ENCODE measurements at places on chromosomes 6 and 20. TPM values are rescaled to one million over a fixed set of nuclear protein-coding genes. Genes with fewer than 3 reads are reported as not detected.

Gene TRAPPC3L
- total RNA-seq: 0.17 TPM

GRCh38 chr20:20217621-20218020, 150.3 kb upstream of the INSM1 start:
- DNase-seq: no peak

Gene UBE2C
- 288 TPM for total RNA-seq

DNA sequence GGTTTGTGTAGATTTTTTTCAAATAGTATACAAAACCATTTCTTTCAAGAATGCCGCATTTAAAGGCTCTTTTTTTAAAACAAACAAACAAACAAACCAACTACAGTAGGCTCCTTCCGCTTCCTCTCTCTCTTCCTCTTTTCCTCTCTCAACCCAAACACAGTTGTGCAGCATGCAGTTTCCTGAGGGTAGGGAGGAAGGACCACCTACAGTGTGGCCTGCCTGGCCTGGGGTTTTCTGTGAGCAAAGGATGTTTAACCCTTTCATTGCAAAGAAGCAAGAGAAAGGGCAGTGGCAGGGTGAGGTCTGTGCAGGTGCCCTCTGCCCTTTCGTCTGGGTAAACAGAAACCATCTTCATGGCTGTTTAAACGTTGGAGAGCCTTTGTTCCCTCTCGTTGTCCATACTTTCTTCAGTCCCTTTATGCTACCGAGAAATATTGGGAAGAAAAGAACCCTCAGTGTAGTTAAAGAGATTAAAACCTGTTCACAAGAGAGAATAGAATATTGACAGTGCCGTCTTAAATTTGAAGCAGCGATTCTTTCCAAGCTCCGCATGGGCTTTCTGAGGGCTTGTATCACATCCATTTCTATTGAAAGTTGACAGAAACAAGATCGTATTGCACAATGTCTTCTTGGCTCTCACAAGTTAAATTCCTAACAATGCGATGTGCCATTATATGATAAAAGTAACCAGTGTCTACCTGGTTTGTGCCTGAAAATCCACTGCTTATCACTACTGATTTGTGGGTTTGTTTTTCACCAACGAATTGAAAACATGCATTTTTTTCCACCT, 215.5 kb upstream of the SNX9 start:
- DNase-seq: no peak

- DNase-seq: no peak
Measured at GRCh38 chr20:41524980-41525613, 93.1 kb downstream of the CHD6 start.

Gene DYNLT2
- total RNA-seq: 0.50 TPM

Gene PDCD2
- total RNA-seq: 68.0 TPM

- peak; percentile 3 for DNase-seq
Measured at GRCh38 chr6:115618256-115618655, 442.4 kb downstream of the FRK start.

Gene SYCP2L
- 1.5 TPM for total RNA-seq

Gene SEC63
- total RNA-seq: 6.6 TPM

Gene BTN1A1
- not detected for total RNA-seq

Gene SIRPD
- not detected for total RNA-seq

Gene B3GAT2
- total RNA-seq: not detected

Gene KIF16B
- total RNA-seq: 7.4 TPM

DNA sequence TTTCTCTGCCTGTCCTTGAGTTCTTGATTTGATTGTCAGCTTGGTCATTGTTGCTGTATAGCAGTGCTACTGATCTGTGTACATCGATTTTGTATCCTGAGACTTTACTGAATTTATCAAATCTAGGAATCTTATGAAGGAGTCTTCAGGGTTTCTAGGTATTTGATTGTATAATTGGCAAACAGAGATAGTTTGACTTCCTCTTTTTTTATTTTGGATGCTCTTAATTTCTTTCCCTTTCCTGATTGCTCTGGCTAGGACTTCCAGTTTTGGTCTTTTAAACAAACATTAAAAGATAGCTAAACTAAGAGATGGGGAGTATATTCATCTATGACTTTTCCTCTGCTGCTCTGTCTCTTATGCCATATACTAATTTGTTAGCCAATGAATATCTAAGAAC, 62.4 kb downstream of the NCOA7 start:
- DNase-seq: no peak

DNA sequence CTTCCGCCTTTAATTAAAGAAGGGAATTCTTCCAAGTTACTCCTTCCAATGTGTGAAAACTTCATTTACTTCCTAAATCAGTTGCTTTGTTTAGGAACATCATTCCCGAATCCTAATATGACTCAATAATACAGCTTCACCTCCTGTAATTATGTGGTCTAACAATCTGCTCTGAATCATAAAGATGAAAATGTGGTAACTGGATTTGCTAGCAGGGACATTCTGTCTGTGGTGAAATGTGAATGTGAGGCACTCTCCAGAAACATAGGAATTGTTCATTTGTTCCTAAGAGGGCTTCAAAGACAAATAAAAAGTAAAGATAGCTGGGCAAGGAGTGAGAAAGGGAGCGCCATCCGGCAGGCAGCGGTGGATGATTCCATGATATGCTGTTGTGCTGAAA, 678.1 kb downstream of the KIF16B start:
- DNase-seq: peak; percentile 58

Gene DDO
- 1.4 TPM for total RNA-seq

- no peak for DNase-seq
Measured at GRCh38 chr20:53786071-53786444, 192.4 kb upstream of the ZNF217 start.

GRCh38 chr20:43947316-43947710, 32.7 kb downstream of the TOX2 start:
- DNase-seq: no peak

DNA sequence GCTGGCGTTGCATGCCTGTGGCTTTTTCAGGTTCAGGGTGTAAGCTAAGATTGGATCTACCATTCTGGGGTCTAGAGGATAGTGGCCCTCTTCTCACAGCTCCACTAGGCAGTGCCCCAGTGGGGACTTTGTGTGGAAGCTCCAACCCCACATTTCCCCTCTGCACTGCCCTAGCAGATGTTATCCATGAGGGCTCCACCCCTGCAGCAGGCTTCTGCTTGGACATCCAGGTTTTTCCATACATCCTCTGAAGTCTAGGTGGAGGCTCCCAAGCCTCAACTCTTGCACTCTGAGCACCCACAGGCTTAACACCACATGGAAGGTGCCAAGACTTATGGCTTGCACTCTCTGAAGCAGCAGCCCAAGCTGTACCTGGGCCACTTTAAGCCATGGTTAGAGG, 76.6 kb upstream of the PRND start:
- DNase-seq: no peak

Gene EPHA7
- total RNA-seq: 5.6 TPM
